ENCODE measurements at places on chromosomes 1 and 21. TPM values are rescaled to one million over a fixed set of nuclear protein-coding genes. Genes with fewer than 3 reads are reported as not detected.

TINAGL1 gene
- 8.4 TPM for total RNA-seq

LRRC8C gene
- 2.1 TPM for total RNA-seq

ATP1A2 gene
- total RNA-seq = 25.6 TPM

LHX8 gene
- total RNA-seq = 0.25 TPM

DNASE2B gene
- 0.15 TPM for total RNA-seq

SLFNL1 gene
- total RNA-seq = not detected

FCGR3A gene
- 0.32 TPM for total RNA-seq

FAM163A gene
- 0.07 TPM for total RNA-seq

LAPTM5 gene
- total RNA-seq = 1.3 TPM

CELA2A gene
- total RNA-seq = 1.1 TPM

CRP gene
- 0.85 TPM for total RNA-seq

LACTBL1 gene
- not detected for total RNA-seq

OSCP1 gene
- total RNA-seq = 2.0 TPM

AQP10 gene
- not detected for total RNA-seq

VWA5B1 gene
- 1.4 TPM for total RNA-seq

FCGR3B gene
- not detected for total RNA-seq

SSU72 gene
- total RNA-seq = 150 TPM

GCSAML gene
- not detected for total RNA-seq

FCRL6 gene
- not detected for total RNA-seq

RGSL1 gene
- not detected for total RNA-seq

AVPR1B gene
- total RNA-seq = 0.46 TPM

AMY1B gene
- not detected for total RNA-seq

LCE1F gene
- total RNA-seq = not detected

TMEM200B gene
- 19.1 TPM for total RNA-seq

WNT3A gene
- total RNA-seq = 0.16 TPM

SLC1A7 gene
- 0.07 TPM for total RNA-seq

GPBP1L1 gene
- 123 TPM for total RNA-seq

SERPINC1 gene
- 1.0 TPM for total RNA-seq

PERM1 gene
- total RNA-seq = not detected

LRRIQ3 gene
- 0.46 TPM for total RNA-seq

TIE1 gene
- total RNA-seq = 2.5 TPM

TSPAN1 gene
- 0.50 TPM for total RNA-seq

FCRL5 gene
- 0.70 TPM for total RNA-seq

TRIM17 gene
- 2.7 TPM for total RNA-seq

CLIC6 gene
- 3.8 TPM for total RNA-seq

NOL9 gene
- 37.4 TPM for total RNA-seq

ADGRB2 gene
- total RNA-seq = 30.1 TPM

LRRC7 gene
- not detected for total RNA-seq

HES2 gene
- 1.9 TPM for total RNA-seq

Measured in WTC11 (cell line).